ENCODE measurements at places on chromosomes 5 and 9.

DNA sequence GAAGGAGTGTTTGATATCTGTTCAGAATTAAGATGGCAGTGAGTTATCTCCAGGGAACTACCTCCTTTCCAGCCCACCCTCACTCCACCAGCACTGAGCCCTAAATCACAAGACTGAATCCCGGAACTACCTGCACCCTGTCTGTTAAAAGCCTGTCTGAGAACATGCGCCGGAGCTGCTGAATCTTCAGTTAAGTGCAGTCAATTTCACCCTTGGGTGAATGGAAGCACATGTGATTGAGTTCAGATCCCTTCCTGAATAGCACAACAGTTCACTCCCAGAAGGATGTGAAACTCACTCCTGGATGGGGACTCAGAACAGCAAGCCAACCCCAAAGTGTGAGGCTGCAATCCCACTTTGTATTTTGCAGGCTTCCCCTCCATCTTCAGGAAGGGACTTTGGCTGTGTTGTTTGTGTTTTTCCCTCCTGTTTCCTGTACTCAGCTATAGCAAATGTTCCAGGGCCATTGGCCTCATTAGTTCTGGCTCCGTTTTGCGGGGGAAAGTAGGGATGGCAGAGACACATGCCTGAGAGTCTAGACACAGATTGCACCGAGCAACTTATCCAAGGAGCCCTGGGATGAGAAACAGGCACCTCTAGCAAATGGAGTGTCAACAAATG is 43.4 kb downstream of the DPYSL3 start:
- DNase-seq, result no peak

DNA sequence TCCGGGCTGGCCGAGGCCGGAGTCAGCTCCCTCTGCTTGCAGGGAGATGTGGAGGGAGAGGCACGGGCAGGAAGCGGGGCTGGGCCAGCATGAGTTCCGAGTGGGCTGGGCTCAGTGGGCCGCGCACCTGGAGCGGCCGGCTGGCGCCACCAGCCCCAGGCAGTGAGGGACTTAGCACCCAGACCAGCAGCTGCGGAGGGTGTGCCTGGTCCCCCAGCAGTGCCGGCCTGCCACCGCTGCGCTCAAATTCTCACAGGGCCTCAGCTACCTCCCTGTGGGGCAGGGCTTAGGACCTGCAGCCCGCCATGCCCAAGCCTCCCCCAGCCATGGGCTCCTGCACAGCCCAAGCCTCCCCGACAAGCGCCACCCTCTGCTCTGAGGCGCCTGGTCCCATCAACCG is 700.3 kb downstream of the DNAH5 start:
- DNase-seq, result no peak

DNA sequence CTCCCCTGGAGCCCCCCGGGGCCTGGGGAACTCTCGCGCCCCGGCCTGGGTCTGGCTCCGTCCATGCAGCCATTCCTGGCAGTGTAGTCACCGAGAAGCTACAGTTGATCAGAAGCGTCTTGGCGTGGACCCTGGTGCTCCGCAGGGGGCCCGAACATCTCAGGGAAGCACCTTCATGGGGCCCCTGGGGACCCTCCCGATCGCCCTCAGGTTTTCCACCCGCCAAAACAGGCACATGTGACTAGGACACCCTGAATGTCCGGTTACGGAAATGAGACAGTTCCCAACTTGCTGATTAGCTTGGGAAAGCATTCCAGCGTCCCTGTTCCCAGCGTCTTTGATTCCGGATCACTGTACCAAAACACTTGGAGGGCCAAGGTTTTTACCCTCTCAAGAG is 472 bp downstream of the FBXO4 start:
- DNase-seq, result peak; percentile 24

- no peak for DNase-seq
Observed at GRCh38 chr9:38363589-38363925, 28.9 kb upstream of the ALDH1B1 start.

DNA sequence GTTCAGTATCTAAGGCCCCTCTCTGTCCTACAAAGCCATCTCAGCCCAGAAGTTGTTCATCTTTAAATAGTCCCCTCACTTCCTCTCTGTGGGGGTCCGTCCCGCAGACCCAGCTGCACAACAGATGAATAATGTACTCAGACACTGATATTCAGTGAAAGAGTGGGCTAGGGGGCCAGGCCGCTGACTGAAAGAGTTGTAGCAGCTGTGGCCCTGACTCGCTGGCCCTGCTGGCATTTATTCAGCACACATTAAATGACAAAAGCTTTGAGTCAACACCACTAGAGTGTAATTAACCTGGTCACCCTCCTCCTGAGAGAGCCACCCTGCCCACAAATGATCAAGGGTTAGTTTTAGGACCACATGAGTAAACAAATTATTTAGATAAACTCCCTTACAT is 76.3 kb downstream of the MED10 start:
- no peak for DNase-seq

DNA sequence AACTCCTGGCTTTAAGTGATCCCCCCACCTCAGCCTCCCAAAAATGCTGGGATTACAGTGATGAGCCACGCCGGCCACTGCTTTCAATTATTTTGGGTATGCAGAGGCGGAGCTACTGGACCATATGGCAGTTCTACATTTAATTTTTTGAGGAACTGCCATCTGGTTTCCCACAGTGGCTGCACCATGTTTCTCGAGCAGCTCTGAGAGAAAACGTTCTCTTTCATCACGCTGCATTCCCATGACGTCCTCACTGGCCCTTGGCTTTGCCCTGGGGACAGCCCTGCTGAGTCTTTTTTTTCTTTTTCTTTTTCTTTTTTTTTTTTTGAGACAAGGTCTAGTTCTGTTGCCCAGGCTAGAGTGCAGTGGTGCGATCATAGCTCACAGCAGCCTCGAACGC is 35.5 kb upstream of the GRHPR start:
- no peak for DNase-seq

DNA sequence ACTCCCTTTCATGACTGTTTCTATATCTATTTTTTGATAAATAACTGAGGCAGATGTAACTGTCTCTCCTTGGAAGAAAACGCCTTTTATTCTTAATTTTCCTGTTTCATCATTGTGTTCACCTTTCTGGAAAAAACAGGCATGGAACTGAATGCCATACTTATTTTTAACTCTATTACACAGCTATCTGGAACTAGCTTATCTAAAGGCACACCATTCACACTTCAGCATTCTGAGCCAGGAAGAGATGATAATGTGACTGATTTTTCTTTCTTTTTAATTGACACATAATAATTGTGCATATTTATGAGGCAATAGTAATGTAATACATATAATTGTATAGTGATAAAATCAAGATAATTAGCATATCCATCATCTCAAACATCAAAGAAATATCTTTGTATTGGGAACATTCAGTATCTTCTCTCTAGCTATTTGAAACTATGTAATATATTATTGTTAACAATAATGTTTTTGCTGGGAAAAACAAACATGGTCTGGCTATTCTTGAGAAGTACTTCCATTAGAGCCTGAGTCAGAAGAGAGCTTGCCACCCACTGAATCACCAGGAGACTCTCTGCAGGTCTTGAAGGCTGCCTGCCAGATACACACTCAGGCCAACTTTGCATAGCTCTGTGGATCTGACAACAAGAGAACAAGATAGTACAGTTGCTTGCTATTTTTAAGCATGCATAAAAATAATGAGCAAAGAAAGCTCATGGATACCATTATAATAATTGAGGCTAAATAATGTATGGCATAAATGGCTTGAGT is 501.0 kb upstream of the EDIL3 start:
- DNase-seq, result no peak

- DNase-seq, result no peak
Observed at GRCh38 chr5:54171645-54172384, 138.6 kb downstream of the ARL15 start.

GRCh38 chr9:112754578-112754977 is 4.0 kb downstream of the SNX30 start:
- peak; percentile 19 for DNase-seq

GRCh38 chr5:103263054-103263453 is 4.5 kb downstream of the MACIR start:
- DNase-seq, result no peak

DNA sequence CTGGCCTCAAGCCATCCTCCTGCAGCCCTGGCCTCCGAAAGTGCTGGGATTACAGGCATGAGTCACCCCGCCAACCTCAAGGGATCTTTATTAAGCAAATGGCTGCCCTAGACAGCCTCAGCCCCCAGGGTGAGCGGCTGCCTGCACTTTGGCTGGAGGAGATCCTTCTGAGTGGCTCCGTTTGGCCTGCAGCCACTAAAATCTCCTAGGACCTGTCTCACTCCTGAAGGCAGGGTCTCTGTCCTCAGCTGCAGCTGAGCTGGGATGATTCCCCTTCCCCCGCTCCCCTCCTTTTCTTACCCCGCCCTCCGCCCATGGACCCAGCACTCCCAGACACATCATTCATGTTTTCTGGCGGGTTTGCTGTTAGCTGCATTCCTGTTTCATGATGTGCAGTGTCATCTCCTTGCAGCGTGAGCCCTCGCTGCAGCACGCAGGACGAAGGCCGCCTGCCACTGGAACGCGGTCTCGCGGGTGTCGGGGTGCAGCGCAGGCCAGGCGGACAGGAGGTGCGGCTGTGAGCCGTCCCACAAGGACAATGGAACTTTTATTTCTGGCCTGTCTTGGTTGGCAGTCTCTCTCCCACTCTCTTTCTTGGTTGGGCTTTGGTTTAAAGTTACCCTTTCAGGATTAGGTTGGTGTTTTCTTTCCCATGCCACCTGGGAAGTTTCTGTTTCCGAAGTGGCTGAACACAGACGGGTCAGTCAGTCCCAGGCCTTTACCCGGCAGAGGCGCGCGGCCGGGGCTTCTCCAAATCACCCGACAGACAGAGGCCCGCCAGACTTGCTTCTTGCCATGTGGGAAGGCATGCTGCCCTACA is 137.1 kb downstream of the FOXD1 start:
- no peak for DNase-seq

- DNase-seq, result no peak
Observed at GRCh38 chr5:167346461-167346860, 945.0 kb upstream of the WWC1 start.

- DNase-seq, result no peak
Observed at GRCh38 chr5:83877911-83878706, 157.5 kb upstream of the HAPLN1 start.

DNA sequence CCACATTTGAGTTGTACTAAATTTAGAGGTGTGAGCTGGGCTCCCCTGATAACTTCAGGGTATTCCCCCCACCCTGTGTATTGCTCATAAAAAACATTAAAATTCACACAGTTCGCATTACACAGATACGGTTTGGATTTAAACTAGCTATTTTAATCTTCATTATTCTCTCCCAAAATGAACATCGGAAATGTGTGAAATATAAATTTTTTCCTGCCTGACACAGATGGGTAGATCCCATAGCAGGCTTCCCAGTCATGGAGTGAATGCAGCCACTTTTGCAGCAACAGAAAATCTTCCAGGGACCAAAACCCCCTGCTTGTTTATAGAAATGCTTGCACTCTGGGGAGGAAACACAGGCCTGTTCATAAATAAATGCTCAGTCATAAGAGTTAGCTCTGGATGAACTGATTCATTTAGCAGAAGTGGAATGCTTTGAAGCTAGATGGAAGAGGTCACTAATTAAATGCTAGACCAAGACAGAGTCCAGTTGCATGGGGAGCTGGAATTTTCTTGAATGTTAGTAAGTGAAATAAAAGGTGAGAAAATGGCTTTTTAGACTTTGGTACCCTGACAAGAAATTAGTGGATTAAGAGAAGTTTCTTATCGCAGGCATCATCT is 115.6 kb downstream of the PDE8B start:
- no peak for DNase-seq

GRCh38 chr5:88691230-88691582 is 191.8 kb downstream of the MEF2C start:
- DNase-seq, result no peak

- no peak for DNase-seq
Observed at GRCh38 chr5:102765350-102765749, 10.2 kb downstream of the PAM start.

DNA sequence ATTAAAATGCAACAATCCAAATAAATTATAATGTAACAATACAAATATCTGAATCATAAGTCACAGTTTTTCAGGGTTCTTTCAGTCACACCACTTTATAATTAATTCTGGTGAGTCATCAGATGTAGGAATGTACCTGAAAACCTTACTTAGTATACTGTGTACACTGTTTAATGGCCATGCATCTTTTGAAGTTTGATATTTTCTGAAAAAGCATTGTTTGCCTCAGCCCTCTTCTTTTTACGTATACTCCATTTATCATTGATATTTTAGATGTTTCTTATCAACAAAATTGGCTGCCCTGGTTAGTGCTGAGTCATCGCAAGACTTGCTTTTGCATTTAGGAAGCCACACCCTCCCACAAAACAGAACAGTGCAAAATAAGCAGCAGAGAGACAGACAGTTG is 218.6 kb downstream of the PJA2 start:
- no peak for DNase-seq

- no peak for DNase-seq
Observed at GRCh38 chr5:65938256-65938655, 11.9 kb downstream of the ERBIN start.

- DNase-seq, result no peak
Observed at GRCh38 chr9:70113403-70114022, 69.9 kb downstream of the MAMDC2 start.

- DNase-seq, result no peak
Observed at GRCh38 chr5:56656846-56657726, 158.3 kb upstream of the MAP3K1 start.

GRCh38 chr9:89999176-89999533 is 394.3 kb downstream of the GADD45G start:
- no peak for DNase-seq

DNA sequence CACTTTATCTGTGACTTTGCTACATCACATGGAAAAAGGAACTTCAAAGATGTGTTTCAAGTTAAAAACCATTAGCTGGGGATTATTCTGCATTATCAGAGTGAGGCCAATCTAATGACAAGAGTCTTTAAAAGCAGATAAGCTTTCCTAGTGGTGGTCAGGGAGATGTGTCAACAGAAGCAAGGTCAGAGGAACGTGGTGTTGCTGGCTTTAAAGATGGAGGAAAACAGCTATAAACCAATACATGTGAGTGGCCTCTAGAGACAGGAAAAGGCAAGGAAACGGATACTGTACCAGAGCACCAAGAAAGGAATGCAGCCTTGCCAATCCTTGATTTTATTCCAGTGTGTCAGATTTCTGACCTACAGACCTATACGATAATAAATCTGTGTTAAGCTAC is 204.2 kb downstream of the TAF11L14 start:
- no peak for DNase-seq

DNA sequence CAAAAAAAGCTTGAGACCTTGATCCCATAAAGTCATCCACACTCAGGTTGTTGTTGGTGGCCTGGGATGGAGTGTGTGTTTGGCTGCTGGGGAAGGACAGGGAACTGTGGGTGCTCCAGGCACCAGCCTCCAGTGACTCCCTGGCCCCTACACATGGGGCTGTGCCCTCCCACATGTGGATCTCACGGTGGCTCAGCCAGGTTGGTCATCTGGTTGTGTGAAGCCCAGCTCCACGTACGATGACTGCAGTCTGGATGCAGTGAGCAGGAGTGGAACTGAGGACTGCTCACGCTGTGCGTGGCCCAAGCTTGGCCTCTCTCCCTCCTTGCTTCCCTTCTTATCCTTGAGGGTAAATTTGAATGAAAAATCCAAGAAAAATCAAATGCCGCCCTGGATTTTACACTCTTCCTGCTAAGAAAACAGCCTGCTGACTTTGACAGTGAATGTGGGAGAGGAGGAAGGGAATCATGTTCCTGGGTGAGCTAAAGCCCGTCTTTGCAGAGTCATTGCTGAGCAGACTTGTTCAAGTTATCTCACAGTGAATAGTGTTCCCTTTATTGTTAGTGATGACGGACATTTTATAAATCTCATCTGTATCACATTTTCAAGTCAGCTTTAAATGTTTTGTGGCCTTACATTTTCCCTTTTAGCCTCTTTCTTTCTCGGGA is 65.1 kb upstream of the CACNA1B start:
- DNase-seq, result no peak

- no peak for DNase-seq
Observed at GRCh38 chr9:122848256-122848943, 20.0 kb upstream of the PDCL start.

- DNase-seq, result no peak
Observed at GRCh38 chr9:129081388-129081904, 535 bp downstream of the DOLPP1 start.

Measured in NK-92 treated with Interleukin-12 subunit alpha and Interleukin-12 subunit beta, amount 100 ng/mL, for 24 hours (cell line).